ENCODE measurements at places on chromosomes 7 and 10. TPM values are rescaled to one million over a fixed set of nuclear protein-coding genes. Genes with fewer than 3 reads are reported as not detected.

- no peak for DNase-seq
These were observed 58.3 kb downstream of the MALSU1 start for GRCh38 chr7:23357190-23358093.

DNA sequence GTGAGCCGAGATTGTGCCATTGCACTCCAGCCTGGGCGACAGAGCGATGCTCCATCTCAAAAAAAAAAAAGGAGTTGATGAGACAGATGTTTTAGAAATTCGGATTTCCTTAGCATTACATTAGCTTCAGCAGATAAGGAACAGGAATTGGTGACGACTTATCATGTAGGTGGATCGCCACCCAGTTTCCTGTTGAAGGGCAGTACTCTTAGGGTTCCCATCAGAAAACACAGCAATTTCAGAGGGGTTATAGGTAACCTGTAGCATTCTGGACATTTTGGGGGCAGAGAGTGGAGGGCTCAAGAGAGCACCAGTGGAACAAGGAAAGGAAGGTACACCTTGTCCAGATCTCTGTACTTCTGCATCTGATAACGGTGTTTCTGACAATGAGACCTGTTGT lies 146.4 kb upstream of the NOBOX start:
- DNase-seq: no peak

- DNase-seq: no peak
These were observed 48.1 kb downstream of the BPGM start for GRCh38 chr7:134694767-134695166.

The CALCR gene
- not detected for polyA plus RNA-seq

DNA sequence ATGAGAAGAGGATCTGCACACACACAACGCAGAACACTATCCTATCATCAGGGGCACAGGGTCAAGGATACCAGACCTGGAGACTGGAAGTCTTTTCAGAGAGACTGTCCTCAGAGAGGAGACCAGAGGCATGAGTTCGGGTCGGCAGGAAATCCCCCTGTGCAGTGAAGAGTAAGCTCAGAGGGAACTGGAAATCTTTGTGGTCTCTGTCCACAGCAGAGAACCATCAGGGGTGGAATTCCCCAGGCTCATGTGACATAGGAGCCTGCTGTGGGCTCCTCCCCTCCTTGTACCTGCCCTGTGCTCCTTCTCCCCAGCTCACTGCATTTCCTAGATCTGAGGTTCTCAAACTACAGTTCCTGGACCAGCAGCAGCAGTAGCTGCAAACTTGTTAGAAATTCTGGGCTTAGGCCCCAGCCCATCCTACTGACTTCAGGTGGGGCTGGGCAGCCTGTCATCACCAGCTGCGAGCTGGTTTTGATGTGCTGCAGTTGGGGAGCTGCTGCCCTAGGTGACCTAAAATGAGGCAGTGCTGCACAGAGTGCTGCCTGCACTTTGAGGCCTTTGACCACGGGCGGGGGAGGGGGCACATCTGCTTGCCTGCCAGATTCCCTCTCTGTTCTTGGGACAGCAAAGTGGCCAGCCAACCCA lies 2.4 kb downstream of the ZMIZ2 start:
- DNase-seq: peak; percentile 36

DNA sequence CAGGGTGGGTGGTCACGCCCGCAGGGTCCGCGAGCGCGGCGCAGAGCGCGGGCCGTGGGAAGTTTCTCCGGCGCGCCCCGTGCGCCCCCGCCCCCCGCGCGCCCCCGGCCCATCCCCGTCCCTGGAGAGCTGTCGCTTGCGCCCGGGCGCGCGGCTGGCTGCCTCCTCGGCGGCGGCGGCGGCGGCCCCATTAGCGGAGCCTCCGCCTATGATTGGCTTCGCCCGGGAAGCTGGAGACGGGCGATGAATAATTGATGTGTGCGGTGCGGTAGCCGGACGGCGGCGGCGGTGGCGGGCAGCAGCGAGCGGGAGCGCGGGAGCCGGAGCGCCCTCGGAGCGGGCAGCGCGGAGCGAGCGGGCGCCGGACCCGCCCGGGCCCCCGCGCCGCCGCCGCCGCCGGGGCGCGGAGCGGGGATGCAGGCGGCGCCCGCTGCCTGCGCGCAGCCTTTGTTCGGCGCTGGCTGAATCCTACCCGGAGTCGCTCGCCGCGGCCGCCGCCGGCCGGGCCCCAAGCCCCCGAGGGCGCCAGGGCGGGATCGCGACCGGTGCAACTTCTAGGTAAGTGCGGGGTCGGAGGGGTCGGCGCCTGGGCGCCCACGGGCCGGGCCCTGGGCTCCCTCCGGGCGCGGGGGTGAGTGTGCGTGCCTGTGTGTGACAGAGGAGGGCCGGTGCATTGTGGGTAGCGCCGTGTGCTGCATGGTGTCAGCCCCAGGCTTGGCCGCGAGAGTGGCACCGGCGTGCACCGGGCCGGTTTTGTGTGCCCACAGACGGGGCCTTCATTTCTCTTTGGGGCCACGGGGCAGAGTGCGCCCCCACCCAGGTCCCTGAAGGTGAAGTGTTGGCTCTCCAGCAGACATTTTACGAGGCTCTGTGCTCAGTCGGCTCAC lies 103.8 kb upstream of the PPIF start:
- DNase-seq: peak; percentile 59

The PARG gene
- 6.3 TPM for polyA plus RNA-seq

The COL13A1 gene
- 2.1 TPM for polyA plus RNA-seq

The NUDT13 gene
- polyA plus RNA-seq: 1.4 TPM

The OR6B1 gene
- polyA plus RNA-seq: not detected

The VAX1 gene
- polyA plus RNA-seq: not detected

The FGF8 gene
- polyA plus RNA-seq: not detected

- no peak for DNase-seq
These were observed 98.2 kb upstream of the PITRM1 start for GRCh38 chr10:3270577-3271316.

DNA sequence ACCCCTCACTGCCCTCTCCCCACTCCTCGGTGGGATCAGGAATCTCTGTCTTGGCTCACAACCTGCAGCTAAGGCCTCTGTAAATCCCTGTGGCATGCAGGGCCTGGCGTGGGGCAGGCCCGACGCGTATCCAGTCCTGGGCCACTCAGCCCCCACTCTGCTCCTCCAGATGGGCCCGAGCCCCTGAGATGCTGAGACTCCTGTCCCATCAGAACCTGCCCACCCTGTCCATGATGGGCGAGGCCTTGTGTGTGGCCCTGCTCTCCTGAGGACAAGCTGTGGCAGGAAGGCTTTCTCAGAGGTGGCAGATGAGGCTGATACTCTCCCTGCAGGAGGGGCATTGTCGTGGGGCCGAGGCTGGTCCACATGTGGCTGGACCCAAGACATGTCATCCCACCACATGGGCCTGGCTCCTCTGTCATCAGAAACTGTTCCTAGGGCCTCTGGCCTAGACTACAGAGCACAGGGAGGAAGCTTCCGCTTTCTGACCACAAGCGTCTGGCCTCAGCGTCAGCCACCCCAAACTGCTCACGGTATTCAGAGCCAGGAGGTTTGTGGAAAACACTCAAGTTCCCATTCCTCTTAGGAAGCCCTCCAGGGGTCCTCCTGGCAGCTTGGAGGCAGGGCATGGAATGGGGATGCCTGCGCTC lies 6.0 kb downstream of the ALOX5 start:
- DNase-seq: peak; percentile 24

GRCh38 chr10:51425431-51425830 lies 274.0 kb downstream of the CSTF2T start:
- peak; percentile 11 for DNase-seq

DNA sequence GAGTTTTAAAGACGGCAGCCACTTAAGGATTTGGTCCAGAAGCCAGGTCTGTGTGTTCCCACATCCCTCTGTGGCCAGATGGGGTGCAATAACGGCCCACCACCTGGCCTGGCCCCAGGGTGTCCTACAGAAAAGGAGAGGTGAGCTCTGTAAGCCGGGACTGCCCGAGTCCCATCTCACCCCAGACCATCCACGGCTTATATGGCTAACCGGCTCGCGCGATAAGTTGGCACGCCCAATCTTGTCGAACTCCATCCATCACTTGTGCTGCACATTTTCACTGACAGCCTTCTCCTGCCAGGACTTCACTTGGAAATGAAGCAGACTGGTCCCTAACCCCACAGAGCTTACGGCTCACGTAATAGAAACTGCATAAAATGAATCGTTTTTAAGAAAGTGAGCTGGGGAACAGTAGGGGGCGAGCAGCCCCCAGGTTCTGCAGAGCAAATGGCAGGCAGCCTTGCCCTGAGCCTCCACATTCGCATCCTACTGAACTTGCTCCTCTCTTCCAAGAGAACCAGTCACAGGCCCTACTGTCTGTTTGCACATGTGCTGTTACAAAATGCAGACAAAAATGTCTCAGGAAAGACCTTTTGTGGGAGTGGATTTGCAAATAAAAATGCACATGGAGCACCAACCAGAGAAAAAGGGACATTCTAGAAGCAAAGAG lies 98.2 kb downstream of the TNS3 start:
- DNase-seq: no peak

The IFIT2 gene
- polyA plus RNA-seq: 1.8 TPM

DNA sequence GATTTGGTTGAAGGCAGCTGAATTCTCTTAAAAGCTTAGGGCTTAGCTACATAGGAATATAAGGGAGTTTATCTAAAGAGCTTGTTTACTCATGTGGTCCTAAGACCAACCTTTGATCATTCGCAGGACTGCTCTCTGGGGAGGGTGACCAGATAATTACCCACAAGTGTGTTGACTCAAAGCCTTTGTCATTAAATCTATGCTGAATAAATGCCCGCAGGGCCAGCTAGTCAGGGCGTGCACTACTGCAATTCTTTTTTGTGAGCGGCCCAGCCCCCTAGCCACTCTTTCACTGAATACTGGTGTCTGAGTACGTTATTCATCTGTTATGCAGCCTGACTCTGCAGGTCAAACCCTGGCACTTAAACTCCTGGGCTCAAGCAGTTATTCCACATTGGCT lies 69.6 kb downstream of the AKAP9 start:
- DNase-seq: no peak

GRCh38 chr10:92475357-92475868 lies 98.5 kb downstream of the IDE start:
- DNase-seq: no peak

The C10orf143 gene
- polyA plus RNA-seq: 5.4 TPM

The AVL9 gene
- polyA plus RNA-seq: 6.7 TPM

DNA sequence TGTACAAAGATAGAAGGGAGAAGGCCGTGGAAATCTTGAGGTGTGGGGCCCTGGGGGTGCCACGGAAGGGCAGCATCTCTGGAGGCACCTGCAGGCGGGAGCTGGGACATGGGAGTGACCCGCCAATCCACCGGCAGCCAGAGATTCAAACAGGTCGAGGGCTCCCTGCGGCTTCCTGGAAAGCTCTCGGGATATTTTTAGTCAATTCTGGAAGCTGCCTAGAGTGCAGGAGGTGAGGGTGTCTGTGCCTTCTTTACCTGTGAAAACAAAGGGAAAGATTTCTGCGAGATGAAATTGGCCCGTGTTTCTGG lies 16.6 kb downstream of the MNX1 start:
- no peak for DNase-seq

GRCh38 chr10:94213001-94213530 lies 149.7 kb downstream of the NOC3L start:
- DNase-seq: no peak

GRCh38 chr10:48779546-48780152 lies 95.0 kb downstream of the WDFY4 start:
- no peak for DNase-seq

DNA sequence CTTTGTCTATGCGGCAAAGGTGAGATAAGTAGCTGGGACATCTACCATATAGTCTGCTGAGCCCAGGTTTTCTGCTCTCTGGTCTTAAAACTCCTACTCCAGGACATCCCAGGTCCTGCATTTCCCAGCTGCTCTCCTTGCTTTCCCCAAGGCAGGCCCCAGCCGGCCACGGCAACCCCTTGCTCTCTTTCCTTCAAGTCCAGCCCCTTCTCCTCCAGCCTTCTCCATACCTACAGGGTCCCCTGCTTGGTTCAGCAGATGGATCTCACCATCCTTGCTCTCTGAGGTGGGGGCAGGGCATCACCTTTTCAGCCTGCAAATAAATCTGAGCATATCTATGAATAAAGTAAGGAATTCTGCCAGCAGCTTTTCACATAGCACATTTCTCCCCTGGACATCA lies 8.7 kb downstream of the GIMAP5 start:
- no peak for DNase-seq

The ACBD7 gene
- polyA plus RNA-seq: not detected

- no peak for DNase-seq
These were observed 76.4 kb downstream of the CTTNBP2 start for GRCh38 chr7:117796889-117797288.

DNA sequence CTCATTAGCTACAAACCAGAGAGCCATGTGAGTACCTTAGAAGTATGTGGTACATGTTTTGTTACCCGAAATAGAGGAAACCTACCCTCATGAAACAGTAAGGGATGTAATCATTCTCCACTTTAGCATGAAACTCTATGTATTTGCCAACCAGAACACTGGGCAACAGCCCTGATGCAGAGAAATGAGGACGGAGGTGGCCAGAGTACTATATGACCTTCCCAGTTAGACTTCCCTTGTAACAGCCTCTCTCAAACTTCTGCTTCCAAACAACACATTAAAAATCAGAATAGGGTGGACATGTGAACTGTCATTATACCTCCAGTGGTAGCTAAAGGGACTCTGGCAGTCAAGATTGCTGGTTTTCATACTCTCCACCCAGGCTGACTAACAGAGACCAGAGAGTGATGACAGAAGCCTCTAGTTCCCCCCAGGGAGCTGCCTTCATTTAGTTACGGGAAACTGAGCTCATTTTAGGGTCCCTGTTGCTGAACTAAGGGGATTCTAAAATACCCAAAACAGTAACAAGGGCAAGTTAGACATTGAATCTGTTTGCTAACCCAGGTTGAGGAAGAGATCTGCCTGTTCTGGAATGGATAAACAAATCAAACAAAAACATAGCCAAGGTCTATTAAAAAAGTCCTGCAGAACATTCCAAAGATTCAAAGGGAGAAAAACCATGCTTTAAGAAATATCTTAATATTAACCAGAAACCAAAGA lies 83.1 kb downstream of the VPS41 start:
- no peak for DNase-seq

GRCh38 chr7:42886893-42887505 lies 24.9 kb downstream of the C7orf25 start:
- no peak for DNase-seq

DNA sequence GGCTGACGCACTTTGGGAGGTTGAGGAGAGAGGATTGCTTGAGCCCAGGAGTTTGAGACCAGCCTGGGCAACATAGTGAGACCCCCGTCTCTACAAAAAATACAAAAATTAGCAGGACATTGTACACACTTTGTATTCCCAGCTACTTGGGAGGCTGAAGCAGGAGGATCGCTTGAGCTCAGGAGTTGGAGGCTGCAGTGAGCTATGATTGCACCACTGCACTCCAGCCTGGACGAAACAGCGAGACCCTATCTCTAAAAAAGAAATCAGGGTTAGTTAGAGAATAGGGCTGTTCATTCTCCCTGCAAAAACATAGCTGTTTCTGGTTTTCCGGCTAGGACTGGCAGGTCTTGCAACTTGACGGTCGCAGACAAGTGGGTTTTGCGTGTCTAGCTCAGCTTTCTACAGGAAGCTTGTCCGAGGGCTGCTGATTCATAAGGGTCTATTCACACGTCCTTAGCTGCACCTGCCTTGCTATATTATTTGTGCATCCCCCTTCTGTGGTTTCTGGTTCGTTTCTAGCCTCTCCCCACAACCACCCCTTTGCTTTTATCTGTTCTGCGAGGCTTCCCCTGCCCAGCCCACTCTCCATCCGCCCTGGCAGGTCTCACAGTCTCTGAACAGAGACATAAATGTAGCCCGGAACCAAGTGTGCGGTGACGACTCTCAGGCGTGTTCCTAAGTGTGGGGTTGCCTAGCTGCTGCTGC lies 10.7 kb downstream of the AMZ1 start:
- no peak for DNase-seq

GRCh38 chr10:88457660-88458059 lies 125.5 kb downstream of the RNLS start:
- no peak for DNase-seq

The AEBP1 gene
- polyA plus RNA-seq: 18.0 TPM
